ENCODE measurements at places on chromosomes 5 and 9.

- DNase-seq: no peak
Measured at GRCh38 chr9:68547417-68547816, 6.7 kb upstream of the TMEM252 start.

GRCh38 chr5:152607401-152608160, 202.5 kb upstream of the NMUR2 start:
- no peak for DNase-seq

- DNase-seq: peak; percentile 35
Measured at GRCh38 chr9:136105398-136106135, 10.5 kb upstream of the NACC2 start.

DNA sequence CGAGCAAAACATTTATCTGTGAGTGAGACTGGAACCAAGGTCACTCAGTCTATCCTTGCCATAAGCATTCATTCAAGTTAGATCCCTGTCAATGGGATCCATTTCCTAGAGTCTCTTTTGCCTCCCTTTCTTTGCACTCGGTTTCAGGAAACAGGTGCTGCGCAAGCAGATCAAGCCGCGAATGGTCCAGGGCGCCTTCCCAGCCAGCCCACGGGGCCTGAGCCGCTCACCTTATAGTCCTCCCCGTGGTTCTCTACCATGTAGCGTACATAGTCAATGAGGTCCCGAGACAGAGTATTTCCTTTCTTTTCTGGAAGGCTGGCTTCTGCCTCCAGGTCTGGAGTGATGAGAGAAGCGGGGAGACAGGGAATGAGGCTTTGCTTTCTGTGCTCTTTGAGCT, 3.4 kb downstream of the NOP16 start:
- DNase-seq: no peak

DNA sequence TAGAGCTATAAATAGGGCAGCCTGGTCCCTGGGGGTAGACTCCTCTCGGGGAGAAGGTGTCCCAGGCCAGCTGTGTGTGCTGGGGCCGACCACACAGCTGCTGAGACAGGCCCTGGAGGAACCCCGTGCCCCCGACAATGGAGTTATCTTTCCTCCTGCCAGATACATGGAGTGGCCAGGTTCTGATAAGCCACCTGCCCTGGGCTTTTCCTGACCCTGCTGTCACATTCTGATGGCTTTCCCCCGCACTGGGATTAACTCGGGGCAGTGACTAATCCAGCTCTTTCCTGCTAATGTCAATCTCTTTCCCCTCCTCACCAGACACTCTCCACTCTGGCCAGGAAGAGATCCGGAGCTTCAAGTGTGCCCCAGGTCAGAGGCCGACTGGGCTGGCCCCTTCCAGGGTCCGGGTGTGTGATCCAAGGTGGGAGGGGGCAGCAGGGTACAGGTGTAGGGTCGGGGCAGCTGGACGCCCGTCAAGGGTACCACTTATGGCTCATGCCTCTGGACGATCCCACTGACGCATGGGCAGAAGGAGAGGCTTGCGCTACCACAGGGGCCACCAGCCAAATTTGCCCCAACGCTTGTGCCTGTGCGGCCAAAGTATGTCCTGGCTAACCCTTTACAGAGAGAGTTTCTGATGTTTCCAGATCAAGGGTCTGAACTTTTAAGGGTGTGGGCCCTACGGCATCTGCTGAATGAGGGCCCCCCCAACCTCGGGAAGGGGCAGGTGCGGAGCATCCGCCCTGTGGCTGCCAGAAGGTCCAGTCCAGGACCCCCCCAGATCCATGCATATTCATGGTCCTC, 20.6 kb upstream of the COL5A1 start:
- no peak for DNase-seq

DNA sequence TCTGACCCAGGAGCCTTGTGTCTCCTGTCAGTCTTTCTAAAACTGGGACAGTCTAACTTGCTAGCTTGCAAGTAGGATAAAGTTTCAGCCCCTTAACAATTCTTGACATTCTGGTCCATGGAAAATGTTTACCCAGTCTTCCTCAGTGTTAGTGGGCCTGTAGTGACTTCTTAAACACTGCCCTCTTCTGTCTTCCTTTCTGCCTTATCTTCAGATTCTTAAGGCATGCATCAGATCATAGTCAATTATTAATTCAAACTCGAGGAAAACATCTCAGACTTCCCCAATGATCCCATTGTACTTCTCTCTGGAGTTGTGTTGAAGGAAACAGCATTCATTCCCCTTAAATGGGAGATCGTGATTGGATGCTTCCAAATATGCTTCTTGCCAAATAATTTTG, 1199.8 kb downstream of the DTWD2 start:
- DNase-seq: no peak

- no peak for DNase-seq
Measured at GRCh38 chr9:89277043-89277442, 34.0 kb upstream of the CKS2 start.

DNA sequence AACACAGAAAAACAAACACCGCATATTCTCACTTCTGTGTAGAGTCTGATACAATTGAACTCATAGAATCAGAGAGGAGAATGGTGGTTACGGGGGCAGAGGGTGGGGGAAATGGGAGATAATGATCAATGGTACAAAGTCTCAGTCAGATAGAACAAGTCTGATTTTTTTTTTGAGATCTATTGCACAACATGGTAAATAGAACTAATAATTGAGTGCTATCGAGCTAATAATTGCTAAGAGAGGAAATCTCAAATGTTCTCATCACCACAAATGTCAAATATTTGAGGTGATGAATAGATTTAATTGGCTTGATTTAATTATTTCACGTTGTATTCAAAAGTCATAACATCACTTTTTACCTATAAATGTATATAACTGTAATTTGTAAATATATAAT, 121.0 kb upstream of the SPIN1 start:
- DNase-seq: no peak

All from GM03348 (cell line).